Neural cell (in vitro differentiated cells): ENCODE measurements at places on chromosomes 2 and 18. TPM values are rescaled to one million over a fixed set of nuclear protein-coding genes. Genes with fewer than 3 reads are reported as not detected.

The SAG gene
- polyA plus RNA-seq: 1.1 TPM in 1 of 2 replicates, not detected in the other

The SERPINB12 gene
- not detected in 2 replicates for polyA plus RNA-seq

The PPP1R1C gene
- not detected in 2 replicates for polyA plus RNA-seq

The KLHL30 gene
- polyA plus RNA-seq: not detected in 2 replicates

The SPP2 gene
- not detected in 2 replicates for polyA plus RNA-seq

The CDH19 gene
- polyA plus RNA-seq: 0.11 and 0.28 TPM in 2 replicates

The CCDC85A gene
- 24.7 and 30.6 TPM in 2 replicates for polyA plus RNA-seq

The DSC3 gene
- polyA plus RNA-seq: 0.10 TPM in 1 of 2 replicates, not detected in the other

The CRYGD gene
- not detected in 2 replicates for polyA plus RNA-seq

The FKBP1B gene
- polyA plus RNA-seq: 154 and 183 TPM in 2 replicates

The HAAO gene
- polyA plus RNA-seq: not detected in 2 replicates

The CHST10 gene
- polyA plus RNA-seq: 76.1 and 83.3 TPM in 2 replicates

The PAX8 gene
- not detected in 2 replicates for polyA plus RNA-seq

The POTEJ gene
- 0.16 TPM in 1 of 2 replicates, not detected in the other for polyA plus RNA-seq

The SETBP1 gene
- polyA plus RNA-seq: 13.7 and 19.5 TPM in 2 replicates

The NDUFS1 gene
- polyA plus RNA-seq: 113 and 124 TPM in 2 replicates

The ANKRD53 gene
- polyA plus RNA-seq: not detected in 2 replicates

The TCF4 gene
- polyA plus RNA-seq: 4.2 and 7.0 TPM in 2 replicates

The LIMS3 gene
- polyA plus RNA-seq: 2.2 and 2.7 TPM in 2 replicates

The TMEM169 gene
- polyA plus RNA-seq: 28.8 and 29.6 TPM in 2 replicates

The DLGAP1 gene
- 4.0 and 4.5 TPM in 2 replicates for polyA plus RNA-seq

The DPP10 gene
- polyA plus RNA-seq: 13.9 and 15.1 TPM in 2 replicates

The IL36A gene
- not detected in 2 replicates for polyA plus RNA-seq
